ENCODE measurements at places on chromosomes 6 and 20. TPM values are rescaled to one million over a fixed set of nuclear protein-coding genes. Genes with fewer than 3 reads are reported as not detected.

Gene GNL1
- total RNA-seq, result 107 TPM

Gene SALL4
- total RNA-seq, result 0.74 TPM

Gene CLDN20
- total RNA-seq, result not detected

Gene NR2E1
- not detected for total RNA-seq

Gene SNRNP48
- 19.8 TPM for total RNA-seq

Gene CCN2
- total RNA-seq, result not detected
